Effector memory CD8-positive, alpha-beta T cell (primary cell): ENCODE measurements at places on chromosomes 3 and 15.

DNA sequence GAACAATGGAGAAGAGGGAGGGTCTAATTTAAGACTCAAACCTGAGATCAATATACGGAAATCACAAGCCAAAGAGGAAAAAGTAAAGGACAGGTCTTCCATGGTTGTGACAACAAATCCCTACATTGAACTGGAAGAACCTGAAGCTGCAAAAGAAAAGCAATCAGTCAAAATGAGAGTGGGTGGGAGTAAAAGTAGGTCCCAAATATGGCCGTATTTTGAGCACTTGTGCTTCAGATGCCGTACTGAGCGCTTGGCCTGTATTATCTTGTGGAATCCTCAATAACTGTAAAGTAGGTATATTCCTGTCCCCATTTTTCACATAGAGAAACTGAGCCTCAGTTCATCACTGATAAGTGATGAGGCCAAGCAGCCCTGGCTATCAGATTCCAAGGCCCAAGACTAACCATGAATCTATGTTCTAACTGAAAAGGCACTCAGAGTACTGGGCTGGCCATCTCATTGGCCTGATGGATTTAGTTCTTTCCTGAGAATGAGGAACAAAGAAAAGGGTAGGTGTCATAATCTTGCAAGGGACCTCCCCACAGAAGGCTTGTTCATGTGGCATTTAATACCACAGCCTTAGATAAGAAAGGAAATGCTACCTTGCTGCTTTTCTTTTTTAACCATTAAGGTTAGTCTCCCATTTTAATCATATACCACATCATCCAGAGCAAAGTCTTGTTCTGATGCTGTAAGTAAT is 52.5 kb downstream of the LRRN1 start:
- DNase-seq = no peak

DNA sequence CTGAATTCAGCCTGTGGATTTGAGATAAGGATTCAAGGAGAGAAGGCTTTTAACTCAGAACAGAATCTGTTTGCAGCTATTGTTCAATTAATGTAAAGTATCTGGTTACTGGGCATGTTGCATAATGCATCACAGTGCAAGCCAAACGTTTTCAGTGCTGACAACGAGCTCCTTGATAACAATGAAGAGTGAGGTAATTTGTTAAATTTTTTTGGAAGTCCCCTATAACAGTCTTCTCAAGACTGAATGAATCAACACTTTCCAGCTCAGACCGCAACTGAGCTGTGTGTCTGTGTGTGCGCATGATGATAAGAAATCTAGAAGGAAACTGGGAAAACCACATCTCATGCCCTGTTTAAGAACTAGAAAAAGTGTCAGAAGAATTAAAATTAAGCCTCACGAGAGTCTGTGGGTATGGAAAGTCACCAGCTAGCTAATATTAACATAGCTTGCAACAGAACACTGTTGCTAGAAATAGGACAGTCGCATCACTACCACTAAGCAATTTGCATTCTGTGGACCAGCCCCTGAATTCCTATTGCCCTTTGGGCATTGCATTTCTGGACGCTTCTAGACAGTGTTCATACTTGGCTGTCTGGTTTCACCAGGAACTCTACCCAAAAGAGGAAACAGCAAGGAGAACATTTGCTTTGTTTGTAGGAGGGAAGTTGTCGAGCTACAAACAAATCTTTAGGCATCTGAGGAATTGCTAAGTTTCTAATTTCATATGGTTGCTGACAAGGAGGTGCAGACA is 43.7 kb upstream of the ATP2C1 start:
- no peak for DNase-seq

- no peak for DNase-seq
Observed at GRCh38 chr15:29433050-29433318, 163.4 kb upstream of the NSMCE3 start.

GRCh38 chr3:34360713-34361112 is 562.3 kb downstream of the PDCD6IP start:
- DNase-seq = no peak

GRCh38 chr3:171149526-171150116 is 123.1 kb upstream of the SLC2A2 start:
- DNase-seq = no peak

DNA sequence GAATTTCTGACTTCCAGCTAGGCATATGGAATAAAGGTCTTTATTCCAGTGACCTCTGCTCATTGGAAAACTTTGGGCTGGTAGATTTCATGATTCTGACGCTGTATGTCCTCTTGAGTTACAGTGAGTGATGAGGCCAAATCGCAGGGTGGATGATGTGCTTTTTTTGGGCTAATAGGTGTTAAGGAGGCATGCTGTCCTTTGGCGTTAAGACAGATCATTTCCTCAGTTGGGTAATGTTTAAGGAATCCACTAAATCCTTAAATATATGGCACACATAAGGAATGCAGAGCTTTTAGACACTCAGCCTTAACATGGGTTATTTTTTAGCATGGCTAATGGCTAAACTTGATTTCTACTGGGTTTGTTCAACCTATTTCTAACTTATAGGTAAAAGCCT is 87.9 kb downstream of the LPP start:
- DNase-seq = no peak
